ENCODE measurements at places on chromosomes 11 and 22.

DNA sequence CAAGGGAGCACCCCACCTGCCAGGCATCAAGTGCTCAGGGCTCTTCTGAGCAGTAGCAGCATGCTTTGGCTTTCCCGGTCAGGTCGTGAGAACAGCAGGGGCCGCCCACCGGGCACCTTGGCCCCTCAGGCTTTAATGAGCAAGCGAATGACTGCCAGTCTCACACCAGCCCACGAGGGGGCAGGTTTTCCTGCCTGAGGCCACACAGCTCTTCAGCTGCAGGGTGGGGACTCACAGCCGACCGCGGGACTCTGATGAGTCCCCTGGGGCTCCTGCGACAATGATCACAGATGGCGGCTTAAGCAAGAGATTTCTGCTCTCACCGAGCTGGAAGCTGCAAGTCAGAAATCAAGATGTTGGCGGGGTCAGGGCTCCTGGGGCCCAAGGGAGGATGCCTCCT is 14.3 kb upstream of the FGF19 start:
- peaks cover 11% of the 10 kb centered on the region for H3K27me3 ChIP-seq
- no peak overlapping the region for H3K27ac ChIP-seq
- no peaks in the 10 kb centered on the region for H3K36me3 ChIP-seq
- H3K4me1 ChIP-seq, result peaks cover 2% of the 10 kb centered on the region
- no peak overlapping the region for H3K4me3 ChIP-seq
- DNase-seq, result peak; percentile 77

DNA sequence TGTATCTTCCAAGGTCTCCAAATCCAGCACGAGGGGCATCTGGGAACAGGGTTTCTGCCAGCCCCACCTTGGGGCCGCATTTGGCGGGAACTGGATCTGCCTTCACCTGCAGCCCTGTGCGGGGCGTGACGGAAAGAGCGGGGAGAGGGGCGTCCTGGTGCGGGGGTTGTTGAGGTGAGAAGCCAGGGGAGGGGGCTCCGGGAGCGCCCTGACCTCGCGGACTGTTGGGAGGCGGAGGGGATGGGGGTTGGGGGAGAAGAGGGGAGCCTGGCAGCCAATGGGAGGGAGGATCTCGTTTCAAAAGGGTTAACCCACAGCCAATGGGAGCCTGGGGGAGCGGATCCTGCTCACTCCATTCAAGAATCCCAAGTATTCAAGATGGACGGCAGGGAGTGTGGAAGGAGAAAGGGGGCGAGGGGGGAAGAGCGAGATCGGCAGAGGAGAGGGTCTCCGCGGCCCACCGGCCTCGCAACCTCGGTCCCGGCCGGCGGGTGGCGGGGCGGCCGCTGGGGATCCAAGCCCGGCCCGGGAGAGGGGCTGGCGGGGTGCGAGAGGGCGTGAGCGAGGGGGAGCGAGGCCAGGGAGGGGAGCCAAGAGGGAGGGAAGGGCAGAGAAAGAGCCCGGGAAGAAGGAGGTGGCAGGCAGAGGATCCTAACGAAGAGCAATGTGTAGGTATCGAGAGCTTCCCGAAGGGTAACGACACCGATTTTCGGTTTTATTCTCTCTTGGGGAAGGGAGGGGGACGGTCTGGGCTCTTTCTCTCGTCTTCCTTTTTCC is 11.5 kb downstream of the YPEL4 start:
- peak overlapping the region; percentile 98 for H3K27ac ChIP-seq
- peaks cover 9% of the 10 kb centered on the region for H3K36me3 ChIP-seq
- DNase-seq, result peak; percentile 89
- H3K4me3 ChIP-seq, result peak overlapping the region; percentile 97
- peaks cover 25% of the 10 kb centered on the region for H3K4me1 ChIP-seq

- no peak overlapping the region for H3K27ac ChIP-seq
- no peaks in the 10 kb centered on the region for H3K27me3 ChIP-seq
- peaks cover 2% of the 10 kb centered on the region for H3K4me1 ChIP-seq
- H3K36me3 ChIP-seq, result no peaks in the 10 kb centered on the region
These were observed 31.8 kb upstream of the APOBEC3A start for GRCh38 chr22:38925571-38926041.

DNA sequence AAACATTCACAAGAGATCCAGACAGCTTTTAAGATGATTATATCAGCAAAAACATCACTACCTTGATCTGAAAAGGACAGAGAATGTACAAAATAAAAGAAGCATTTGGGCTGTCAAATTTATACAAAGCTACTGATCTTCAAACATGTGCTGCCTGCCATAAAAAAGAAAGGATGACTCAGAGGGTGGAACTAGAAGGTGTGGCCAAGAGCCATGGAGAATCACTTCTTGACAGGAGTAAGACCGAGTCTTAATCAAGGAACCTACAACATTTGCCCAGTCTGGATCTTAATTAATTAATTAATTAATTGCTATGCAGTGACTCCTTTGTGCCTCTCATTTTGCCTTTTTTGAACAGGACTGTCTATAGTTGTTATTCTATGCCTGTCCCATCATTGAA is 33.2 kb downstream of the C11orf96 start:
- H3K27me3 ChIP-seq, result no peaks in the 10 kb centered on the region
- H3K4me3 ChIP-seq, result no peak overlapping the region
- H3K4me1 ChIP-seq, result no peaks in the 10 kb centered on the region
- H3K27ac ChIP-seq, result no peak overlapping the region

DNA sequence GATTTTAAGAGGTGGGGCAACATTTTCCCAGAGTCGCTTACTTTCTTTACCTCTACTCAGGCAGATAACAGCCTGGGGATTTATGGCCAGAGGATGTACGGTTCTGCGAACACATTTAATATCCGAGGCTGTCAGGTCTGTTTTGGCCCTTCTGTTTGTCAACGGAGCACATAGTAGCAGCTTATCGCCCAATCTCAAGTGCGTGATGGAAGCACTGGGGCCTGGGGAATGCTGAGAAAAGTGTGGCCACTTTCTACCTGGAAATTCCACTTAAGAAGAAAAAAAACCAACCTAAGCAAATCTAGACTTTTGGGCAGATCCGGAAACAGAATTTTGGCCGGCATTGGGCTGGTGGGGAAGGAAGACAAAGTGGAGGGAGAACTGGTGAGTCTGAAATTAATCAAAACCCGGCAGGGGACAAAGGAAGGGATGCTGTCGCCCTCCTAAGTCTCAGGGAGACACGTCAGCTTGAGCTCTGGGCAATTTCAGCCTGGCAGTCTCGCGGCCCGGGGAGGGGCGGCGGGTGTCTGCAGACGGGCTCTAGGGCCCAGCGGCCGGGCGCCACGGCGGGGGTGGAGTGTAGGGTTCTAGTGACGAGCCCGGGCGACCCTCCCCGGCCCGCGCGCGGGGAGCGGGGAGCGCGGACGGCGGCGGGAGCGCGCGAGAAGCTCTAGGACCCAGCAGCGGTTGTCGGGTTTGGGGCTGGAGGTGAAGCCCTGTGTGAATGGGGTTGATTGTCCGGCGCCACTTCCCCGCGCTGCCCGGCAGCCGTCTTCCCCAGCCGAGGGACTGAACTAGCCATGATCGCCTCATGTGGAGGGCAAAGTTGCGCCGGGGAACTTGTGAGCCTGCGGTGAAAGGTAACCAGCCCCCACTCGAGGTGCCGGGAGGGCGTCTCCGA is at the start of gene AMOTL1:
Gene AMOTL1, plus strand, starts transcription at position 656 of the 901 bp plus-strand sequence. Its CDS starts 156 bp downstream, at position 812.
- no peaks in the 10 kb centered on the region for H3K36me3 ChIP-seq
- H3K4me3 ChIP-seq, result peak within 1 kb of the TSS; percentile 75
- DNase-seq, result peak; percentile 61
- peaks cover 11% of the 10 kb centered on the region for H3K4me1 ChIP-seq
- H3K27me3 ChIP-seq, result peaks cover 8% of the 10 kb centered on the region

DNA sequence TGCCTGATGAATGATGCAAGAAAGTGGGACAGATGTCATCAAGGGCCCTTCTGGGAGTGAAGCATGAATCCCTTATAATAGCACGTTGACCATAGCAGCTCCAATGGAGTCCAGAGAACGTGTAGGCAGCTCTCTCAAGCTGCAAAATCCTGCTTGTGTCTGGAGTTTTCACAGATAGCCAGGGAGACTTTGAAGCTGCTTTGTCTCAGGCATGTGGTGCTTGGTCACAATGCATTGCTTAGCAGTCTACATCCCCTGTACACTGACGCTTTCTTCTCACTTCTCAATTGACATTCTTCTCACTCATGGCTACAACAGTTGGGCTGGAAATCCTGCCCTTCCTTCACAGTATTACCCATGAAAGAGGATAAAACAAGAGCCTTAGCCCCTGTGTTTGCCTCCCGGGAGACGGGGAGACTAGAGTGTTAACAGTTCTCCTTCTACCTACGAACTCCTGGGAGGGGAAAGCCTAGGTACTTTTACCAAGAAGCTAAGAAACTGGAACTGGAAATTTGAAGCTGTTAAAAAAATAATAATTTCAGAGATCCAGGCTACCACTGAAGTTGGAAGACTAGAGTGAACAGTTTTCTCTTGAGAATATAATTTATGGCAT is 20.7 kb upstream of the MMP7 start:
- H3K27me3 ChIP-seq, result no peaks in the 10 kb centered on the region
- no peak overlapping the region for H3K4me3 ChIP-seq
- H3K36me3 ChIP-seq, result no peaks in the 10 kb centered on the region
- no peak overlapping the region for H3K27ac ChIP-seq
- no peaks in the 10 kb centered on the region for H3K4me1 ChIP-seq
- no peak for DNase-seq

DNA sequence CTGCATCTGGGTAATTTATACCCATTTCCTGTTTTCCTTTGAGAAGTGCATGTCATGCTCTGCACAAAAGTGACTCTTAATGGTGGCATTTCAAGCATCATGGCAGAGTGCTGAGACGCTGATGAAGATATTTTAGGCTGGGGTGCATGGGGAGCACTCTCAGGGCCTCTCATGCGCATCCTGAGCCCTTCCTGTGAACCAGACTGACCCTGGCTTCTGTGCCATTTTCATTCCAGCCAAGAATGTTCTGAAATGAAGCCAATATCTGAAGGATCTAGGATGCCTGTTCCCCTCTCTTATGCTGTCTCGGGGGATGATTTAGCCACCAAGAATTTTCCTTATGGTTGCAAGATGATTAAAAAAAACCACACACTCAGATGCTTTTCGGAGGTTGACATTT is 61.5 kb downstream of the MIAT start:
- DNase-seq, result no peak
- H3K36me3 ChIP-seq, result no peaks in the 10 kb centered on the region
- H3K4me3 ChIP-seq, result no peak overlapping the region
- peaks cover 2% of the 10 kb centered on the region for H3K4me1 ChIP-seq

GRCh38 chr11:48063424-48063978 is 83.1 kb downstream of the PTPRJ start:
- no peaks in the 10 kb centered on the region for H3K27me3 ChIP-seq
- no peaks in the 10 kb centered on the region for H3K36me3 ChIP-seq
- no peaks in the 10 kb centered on the region for H3K4me1 ChIP-seq
- DNase-seq, result no peak
- no peak overlapping the region for H3K27ac ChIP-seq
- no peak overlapping the region for H3K4me3 ChIP-seq

GRCh38 chr22:19886605-19887255 is 32.1 kb upstream of the GNB1L start:
- H3K27me3 ChIP-seq, result no peaks in the 10 kb centered on the region
- peaks cover 4% of the 10 kb centered on the region for H3K4me1 ChIP-seq
- no peak overlapping the region for H3K27ac ChIP-seq
- H3K4me3 ChIP-seq, result no peak overlapping the region
- DNase-seq, result no peak

- H3K27ac ChIP-seq, result no peak overlapping the region
- no peaks in the 10 kb centered on the region for H3K27me3 ChIP-seq
- H3K4me1 ChIP-seq, result no peaks in the 10 kb centered on the region
These were observed 8.9 kb upstream of the MUC15 start for GRCh38 chr11:26580929-26581328.

- no peak overlapping the region for H3K27ac ChIP-seq
- H3K36me3 ChIP-seq, result no peaks in the 10 kb centered on the region
- H3K27me3 ChIP-seq, result no peaks in the 10 kb centered on the region
- peak overlapping the region; percentile 23 for H3K4me3 ChIP-seq
These were observed 1338.8 kb downstream of the BRD1 start for GRCh38 chr22:48488611-48489511.

DNA sequence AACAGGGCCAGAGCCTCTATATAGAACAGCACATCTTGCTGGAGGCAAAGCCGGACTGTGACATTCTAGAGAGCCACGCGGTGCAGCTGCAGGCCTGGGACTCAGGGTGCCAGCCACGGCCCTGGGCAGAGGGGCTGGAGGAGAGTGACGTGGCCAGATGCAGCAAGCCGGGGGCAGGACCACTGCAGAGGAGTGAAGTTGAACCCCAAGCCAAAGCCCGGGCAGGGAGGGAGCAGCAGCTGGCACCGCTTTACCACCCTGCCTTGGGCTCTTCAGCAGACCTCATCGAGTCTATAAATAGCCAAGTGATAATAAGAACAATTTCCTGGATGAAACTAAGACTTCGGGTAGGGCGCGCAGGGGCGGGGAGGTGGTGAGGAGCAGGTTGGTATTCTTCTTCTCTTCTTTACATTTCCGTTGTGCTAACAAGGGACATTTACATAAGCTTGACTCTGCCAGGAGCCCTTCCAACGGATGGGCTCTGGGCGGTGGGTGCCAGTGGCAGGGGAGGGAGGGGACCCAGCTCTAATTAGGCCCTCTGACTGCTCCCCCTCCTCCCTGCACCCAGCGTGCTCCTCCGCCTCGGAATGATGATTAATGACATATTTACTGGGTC is 110.2 kb downstream of the ST3GAL4 start:
- H3K27ac ChIP-seq, result no peak overlapping the region
- DNase-seq, result no peak
- no peak overlapping the region for H3K4me3 ChIP-seq
- H3K4me1 ChIP-seq, result no peaks in the 10 kb centered on the region

- H3K36me3 ChIP-seq, result no peaks in the 10 kb centered on the region
- peaks cover 14% of the 10 kb centered on the region for H3K4me1 ChIP-seq
- H3K4me3 ChIP-seq, result no peak overlapping the region
- no peak overlapping the region for H3K27ac ChIP-seq
These were observed 37.8 kb upstream of the NAV2 start for GRCh38 chr11:19674836-19675235.

DNA sequence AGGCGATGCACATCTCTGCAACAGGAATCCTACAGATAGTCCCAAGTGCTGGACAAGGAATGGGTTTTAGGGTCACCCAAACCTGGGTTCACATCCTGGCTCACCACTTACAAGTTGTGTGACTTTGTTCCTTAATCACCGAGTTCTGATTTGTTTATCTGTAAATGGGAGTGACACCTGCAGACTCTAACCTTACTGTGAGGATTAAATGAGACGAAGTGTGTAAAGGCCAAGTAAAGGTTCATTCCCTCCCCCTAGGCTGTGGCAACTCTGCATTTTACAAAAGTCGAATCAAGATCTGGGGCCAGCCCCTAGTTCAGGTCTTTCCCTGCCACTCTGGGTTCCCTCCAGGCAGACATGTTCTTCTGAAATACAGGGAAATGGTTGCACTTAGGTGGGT is 34.9 kb downstream of the SERPINH1 start:
- no peak for DNase-seq
- no peaks in the 10 kb centered on the region for H3K27me3 ChIP-seq
- H3K4me3 ChIP-seq, result no peak overlapping the region
- H3K27ac ChIP-seq, result no peak overlapping the region
